ENCODE measurements at places on chromosomes 4 and X.

DNA sequence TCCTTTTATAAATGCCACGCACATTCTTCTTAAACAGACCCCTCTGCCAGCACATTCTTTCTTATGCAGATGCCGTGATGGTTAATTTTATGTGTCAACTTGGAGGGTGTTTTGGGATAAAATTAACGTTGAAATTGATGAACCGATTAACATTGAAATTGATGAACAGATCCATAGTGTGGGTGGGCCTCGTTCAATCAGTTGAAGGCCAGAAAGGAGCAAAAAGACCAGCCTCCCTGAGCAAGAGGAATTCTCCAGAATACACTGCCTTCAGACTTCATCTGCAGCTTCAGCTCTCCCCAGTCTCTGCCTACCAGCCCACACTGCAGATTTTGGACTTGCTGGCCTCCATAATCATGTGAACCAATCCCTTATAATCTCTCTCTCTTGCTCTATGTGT, 233.6 kb upstream of the BCOR start:
- DNase-seq = no peak

DNA sequence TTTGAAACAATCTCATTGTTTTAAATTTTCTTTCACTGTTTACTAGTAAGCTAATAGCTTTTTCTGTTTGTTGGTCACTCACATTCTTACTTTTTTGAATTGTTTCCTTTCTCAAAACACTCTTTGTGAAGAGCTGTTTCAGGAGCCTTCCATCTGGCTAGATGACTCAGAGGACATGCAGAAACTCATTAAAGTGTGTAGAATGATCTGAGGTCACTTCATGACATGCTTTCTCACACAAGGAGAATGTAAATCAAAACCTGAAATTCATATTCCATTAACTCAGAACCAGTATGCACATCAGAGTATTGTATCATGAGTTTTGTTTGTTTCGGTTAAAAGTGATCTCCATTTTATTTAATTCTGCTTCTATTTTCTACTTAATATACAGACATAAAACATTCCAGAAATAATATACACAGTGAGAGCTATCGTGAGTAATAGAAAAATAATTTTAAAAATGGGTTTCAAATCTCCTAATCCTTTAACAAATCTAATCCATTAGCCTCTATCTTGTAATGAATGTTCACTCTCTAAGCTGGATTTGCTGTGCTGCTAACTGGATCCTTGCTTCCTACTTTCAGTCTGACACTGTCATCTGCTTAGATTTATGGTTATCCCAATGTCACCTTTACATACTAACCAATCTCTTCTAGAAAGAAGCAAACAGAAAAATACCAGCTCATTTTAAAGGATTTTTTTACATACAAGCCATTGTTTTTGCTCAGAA, 449.6 kb downstream of the FSTL5 start:
- DNase-seq = peak; percentile 76

DNA sequence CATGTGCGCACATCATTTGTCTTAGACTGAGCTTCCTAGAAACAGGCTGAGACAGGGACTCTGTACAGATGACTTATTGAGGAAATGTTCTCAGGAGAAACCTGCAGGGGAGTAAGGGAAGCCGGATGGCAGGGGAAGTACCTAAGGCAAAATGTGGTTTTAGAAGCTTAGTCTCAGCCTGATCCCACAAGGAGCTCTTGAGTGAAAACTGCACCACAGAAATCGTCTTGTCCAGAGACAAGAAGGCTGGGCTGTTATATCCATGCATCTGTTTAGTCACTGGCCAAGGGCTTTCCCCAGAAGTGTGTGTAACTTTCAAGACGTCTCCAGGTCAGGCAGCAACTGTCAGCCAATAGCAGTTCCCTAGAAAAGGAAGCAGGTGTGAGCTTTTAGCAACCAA, 86.0 kb downstream of the FUNDC1 start:
- peak; percentile 54 for DNase-seq

DNA sequence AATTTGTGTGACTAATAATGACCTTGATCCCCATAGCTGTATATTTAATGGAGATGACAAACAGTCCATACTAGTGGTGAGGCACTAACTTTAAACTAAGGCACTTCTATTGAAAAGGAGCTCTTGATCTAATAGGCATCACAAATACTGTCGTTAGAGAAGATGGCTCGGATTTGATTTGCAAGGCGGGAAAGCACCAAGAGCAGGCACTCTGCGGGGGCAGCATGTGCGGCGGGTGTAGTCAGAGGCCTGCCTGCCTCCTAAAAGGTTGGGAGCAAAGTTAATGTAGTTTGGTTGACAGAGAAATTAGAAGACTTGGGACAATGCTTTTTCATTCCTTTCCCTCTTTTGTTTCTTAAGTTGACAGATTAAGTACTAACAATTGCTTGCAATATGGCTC, 278.8 kb downstream of the CFAP299 start:
- DNase-seq = no peak

Data from M059J (cell line).